ENCODE measurements at places on chromosomes 6 and 20.

- DNase-seq, result no peak
These were observed 128.0 kb downstream of the RFPL4B start for GRCh38 chr6:112475083-112475482.

GRCh38 chr6:4983322-4983721 is 20.5 kb downstream of the RPP40 start:
- no peak for DNase-seq

- peak; percentile 76 for DNase-seq
These were observed 14.8 kb upstream of the FAM83C start for GRCh38 chr20:35306931-35307517.

DNA sequence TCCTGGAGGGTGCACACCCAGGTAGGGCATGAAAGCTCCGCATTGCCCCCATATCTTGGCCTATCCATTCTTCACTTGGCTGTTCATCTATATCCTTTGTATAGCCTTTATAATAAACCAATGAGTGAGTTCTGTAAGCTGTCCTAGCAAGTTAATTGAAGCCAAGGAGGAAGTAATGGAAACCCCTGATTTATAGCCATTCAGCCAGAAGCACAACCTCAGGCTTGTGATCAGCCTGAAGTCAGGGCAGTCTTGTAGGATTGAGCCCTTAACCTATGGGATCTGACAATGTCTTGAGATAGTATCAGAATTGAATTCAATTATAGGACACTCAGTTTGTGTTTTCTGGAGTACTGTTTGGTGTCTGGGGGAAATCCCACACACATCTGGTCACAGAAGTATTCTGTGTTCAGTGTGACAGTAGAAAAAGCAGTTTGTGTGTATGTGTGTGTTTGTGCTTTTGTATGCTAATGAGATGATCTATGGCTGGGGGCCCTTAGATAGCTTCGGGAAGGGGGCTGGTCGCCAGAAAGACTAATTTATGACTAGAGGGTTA is 5.7 kb downstream of the NT5E start:
- no peak for DNase-seq

DNA sequence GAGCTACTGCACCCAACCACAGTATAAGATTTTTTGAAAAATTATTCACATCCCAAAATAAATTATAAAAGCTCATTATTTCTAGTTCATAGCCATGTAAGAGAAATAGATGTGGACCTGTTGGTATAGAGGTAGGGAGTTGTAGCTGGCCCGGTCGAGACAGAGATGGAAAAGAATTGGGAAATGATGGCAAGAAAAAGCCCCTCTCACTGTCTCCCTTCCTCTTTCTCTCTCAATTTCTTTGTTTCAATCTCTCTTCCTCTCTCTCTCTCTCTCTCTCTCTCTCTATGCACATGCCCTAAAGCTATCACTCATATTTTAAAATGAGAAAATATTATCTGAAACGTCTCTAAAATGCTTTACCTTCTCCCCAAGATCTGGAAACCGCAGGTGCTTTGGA is 80.7 kb upstream of the CD83 start:
- DNase-seq, result no peak

GRCh38 chr6:28841290-28841689 is 82.5 kb downstream of the TRIM27 start:
- DNase-seq, result no peak

DNA sequence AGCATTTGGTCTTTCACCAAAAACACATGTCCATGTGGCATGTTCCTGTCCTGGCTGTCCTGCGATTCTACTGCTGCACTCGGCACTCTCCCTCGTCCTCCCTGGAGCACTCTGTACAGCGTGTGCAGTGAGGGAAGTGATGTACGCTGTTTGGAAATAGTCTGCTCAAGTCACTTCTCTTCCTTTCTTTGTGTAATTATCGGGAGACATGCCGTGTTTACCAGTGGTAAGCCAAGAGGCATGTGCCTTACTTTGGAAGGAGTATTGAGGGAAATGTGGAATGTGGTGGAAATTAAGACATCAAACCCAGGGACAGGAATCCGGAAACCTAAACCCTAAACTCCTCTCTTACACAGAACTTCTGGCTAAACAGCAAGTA is 268.5 kb upstream of the FOXQ1 start:
- no peak for DNase-seq

DNA sequence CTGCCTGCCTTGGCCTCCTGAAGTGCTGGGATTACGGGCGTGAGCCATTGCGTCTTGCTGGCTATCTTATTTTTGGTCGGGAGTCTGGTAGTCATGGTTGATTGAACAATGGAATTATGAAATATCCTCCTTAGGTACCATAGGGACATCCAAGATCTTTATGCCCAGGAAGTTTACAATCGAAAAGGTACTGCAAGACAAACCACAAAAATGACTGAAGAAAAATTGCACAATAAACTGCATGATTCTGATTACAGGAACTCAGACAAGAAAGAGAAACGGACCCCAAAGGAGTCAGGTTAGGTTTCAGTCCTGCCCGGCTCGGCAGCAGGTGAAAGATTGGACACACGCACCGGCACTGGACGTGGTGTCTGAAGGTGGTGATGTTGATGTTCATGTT is 5.3 kb downstream of the SLC26A8 start:
- no peak for DNase-seq

DNA sequence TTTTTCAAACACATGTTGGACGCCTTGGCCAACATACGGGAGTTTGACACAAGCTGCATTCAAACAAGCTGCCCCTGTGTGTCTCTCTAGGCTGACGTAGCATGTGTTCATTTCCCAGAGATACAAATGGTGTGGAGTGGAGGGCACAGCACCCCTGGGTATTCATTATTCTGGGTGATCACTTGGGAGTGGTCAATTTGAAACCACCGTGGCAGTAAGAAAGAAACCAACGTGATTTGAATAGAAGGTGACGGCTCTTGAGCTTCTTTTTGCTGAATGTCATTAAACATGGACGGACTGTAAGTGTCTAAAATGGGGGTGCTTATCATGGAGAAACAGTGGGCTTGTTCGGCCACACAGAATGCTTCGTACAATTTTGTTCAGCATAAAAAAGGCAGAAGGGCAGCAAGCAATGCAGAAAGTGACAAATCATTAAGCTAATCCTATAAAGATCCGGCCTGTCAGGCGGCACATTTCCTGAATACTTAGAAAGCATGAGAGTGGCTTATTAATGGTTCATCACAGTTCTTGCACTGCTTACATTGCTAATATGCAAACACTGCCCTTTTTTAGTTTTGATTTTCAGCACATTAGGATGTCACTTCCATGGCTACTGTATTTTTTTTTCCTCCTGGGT is 1261.9 kb upstream of the CITED2 start:
- no peak for DNase-seq

GRCh38 chr6:142210606-142211005 is 63.5 kb downstream of the VTA1 start:
- no peak for DNase-seq

GRCh38 chr6:46964716-46965519 is 43.2 kb upstream of the ADGRF5 start:
- no peak for DNase-seq

DNA sequence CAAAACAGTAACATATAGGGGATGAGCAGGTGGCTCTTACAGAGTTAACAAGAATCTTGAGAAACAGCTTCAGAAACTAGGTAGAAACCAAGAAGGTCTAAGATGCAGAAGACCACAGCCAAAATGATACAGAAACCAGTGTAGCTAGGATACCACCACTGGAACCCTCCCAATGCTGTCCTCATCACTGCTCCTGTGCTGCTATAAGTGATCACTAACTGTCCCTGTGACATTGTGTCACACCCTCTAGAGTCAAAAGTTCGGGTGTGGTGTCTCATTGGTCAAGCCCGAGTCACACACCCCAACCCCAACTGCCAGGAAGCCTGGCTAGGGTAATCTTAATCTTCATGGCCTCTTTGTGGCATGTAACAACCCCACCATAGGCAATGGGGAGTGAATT is 153.1 kb downstream of the RCAN2 start:
- DNase-seq, result no peak

GRCh38 chr20:39669659-39670058 is 707.5 kb downstream of the DHX35 start:
- DNase-seq, result no peak

GRCh38 chr20:38728191-38728781 is 4.0 kb downstream of the SLC32A1 start:
- DNase-seq, result no peak

DNA sequence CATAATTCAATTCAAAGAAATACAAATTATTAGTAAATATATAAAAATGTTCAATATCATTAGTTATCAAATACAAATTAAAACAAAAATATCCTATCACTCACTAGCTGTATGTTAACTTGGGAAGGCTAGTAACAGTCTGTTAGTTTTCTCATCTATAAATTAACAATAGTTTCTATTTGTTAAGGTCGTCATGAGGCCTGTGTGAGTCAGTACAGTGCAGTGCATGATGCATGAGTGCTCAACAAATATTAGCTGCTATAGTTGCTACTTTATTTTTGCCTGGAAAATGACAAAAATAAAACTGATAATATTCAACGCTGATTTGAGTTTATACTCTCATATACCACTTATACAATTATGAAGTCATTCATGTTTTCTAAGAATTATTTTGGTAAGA is 401.6 kb upstream of the RUNX2 start:
- DNase-seq, result no peak

GRCh38 chr20:37777012-37777950 is 83.5 kb downstream of the CTNNBL1 start:
- DNase-seq, result peak; percentile 65

- no peak for DNase-seq
These were observed 59.4 kb downstream of the INSM1 start for GRCh38 chr20:20427227-20427864.

GRCh38 chr6:169709293-169709692 is 7.4 kb downstream of the C6orf120 start:
- DNase-seq, result no peak

DNA sequence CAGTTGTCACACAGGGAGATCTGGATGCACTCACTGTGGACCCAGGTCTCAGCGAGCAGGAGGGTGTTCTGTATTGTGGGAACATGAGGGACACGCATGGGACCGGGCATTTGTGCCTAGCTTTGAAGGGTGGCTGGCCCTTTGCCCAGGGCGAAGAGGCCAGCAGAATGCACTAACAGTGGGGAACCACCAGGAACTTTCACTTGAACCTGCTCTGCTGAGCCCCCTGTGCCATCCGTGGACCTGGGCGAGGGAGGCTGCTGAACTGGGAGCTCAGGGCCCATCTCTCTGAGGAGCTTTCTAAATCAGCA is 1.2 kb upstream of the ULBP2 start:
- DNase-seq, result no peak

DNA sequence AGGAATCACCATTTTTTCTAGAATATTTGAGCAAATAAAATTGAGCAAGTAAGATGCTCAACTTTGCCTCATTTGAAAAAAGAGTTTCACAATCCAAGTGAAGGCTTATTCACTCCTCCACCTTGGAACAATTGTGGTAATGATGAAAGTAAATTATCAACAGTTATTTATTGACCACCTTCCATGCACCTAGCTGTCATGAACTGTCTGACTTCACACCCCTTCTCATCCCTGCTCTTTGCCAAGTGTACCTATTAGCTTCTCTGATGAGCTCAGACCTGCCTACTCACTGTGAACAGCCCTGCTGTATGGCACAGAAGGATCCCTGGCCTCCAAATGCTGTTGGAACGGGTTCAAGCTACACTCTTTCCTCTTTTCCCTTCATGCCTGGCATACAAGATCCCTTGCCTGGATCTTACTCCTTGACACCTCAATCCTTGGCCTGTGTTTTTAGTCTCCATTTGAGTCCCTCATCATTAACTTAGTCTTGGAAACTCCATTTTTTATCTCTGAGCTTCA is 99.0 kb upstream of the PREP start:
- DNase-seq, result peak; percentile 27

DNA sequence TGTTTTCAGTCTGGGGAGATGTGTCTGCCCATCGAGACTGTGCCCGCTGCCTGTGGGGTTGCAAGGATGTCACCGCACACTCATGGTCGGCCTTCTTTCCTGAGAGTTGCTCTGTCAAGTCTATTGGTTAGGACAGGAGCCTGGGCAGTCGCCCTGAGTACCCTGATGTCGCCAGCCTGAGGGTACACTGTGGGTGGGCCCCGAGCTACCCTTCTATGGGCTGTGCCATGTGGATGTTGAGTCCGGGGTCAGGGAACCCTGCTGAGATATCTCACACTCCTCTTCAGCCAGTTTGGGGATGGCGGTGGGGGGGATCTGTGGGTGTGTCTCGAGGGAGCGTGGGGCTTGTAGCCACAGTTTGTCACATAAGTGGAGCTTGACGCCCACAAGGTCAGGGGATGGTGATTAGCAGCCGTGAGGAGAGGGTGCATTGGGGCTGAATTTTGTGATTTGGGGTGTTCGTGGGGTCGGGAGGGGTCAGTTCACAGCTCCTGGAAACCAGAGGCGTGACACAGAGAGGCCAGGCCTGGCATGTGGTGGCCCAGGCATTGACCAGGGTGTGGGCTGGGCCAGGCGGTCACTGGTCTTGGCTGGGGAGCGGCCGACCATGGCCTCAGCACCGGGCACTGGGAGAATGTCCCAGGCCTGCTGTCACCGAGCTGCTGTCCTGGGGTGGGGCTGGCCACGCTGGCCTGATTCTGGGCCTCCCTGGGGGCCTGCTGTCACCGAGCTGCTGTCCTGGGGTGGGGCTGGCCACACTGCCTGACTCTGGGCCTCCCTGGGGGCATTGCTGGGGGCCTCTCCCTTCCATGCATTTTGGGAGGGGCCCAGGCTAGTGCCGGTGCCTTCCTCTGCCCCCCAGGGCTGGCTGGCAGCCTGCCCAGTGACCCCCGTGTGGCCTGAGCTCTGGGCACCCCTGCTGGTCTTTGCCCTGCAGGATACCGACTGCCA is 1.6 kb upstream of the NPBWR2 start:
- no peak for DNase-seq

DNA sequence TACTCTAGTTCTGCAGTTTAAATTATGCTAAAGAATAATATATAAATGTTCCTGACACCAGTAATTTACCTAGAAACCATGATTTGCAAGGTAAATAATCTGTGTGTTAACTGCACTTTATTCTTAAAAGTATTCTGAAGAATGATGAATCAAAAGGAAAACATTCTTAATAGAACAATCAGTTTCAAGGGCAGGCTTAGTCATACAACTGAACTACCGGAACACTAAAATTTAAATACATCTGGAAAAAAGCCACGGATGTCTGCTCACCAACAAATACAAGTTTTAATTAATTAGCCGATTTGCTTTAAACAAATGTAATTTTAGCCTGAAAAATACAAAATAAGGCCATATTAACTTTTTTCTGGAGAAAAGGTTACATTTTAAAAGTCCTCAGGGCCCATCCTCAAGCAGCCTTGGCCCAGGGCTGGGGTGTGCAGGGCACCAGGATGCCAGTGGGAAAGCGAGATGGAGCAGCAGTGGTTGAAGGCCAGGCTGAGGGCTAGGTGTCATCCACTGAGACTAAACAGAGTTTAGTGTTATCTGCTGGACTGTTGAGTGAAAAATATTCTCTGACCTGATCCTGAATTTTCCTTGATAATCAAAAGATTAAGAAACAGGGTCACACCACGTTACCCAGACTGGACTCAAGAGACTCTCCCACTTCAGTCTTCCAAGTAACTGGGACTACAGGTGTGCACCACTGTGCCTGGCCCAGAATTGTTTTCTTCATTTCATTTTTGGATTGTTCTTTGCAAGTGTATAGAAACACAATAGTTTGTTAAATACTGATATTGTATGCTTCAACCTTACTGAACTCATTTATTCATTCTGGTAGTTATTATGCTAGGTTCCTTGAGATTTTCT is 88.2 kb upstream of the DST start:
- no peak for DNase-seq

GRCh38 chr6:152343735-152344360 is 293.3 kb downstream of the SYNE1 start:
- no peak for DNase-seq

GRCh38 chr20:60123096-60123495 is 164.9 kb downstream of the CDH26 start:
- DNase-seq, result no peak
